ENCODE measurements at places on chromosomes 1 and 21.

GRCh38 chr1:93669369-93669768 is 12.3 kb downstream of the BCAR3 start:
- DNase-seq: no peak

GRCh38 chr21:39737376-39738000 is 7.5 kb upstream of the IGSF5 start:
- no peak for DNase-seq

DNA sequence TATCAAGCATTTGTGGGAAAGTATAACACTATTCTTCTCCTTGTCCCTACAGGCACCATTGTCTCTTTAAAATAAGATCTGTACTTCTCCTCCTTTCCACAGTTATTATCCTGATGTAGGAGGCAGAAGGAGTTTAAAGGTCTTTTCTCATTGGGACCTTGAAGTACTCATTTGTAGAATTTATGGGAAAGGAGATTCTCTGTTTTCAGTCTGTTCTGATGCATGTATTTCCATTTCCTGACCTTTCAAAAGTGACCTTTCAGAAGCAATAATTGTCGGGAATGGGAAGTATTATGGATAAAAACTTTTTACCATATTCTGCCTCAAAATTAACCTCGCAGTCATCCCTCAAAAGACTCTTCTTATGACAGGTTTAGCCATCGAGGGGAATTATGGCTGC is 224.8 kb downstream of the CTH start:
- DNase-seq: no peak

GRCh38 chr1:172391976-172392375 is 28.5 kb upstream of the C1orf105 start:
- no peak for DNase-seq

- no peak for DNase-seq
Measured at GRCh38 chr1:20705203-20705755, 12.5 kb downstream of the KIF17 start.

- peak; percentile 48 for DNase-seq
Measured at GRCh38 chr1:99544328-99544727, 101.6 kb upstream of the PALMD start.

- no peak for DNase-seq
Measured at GRCh38 chr1:228366866-228367741, 39.5 kb downstream of the TRIM11 start.

Measured in NCI-H2171 (cell line).